SK-N-SH (cell line): ENCODE measurements at places on chromosomes 11 and 22. TPM values are rescaled to one million over a fixed set of nuclear protein-coding genes. Genes with fewer than 3 reads are reported as not detected.
A peak's percentile ranks its signal among the peaks of the same experiment; 100 is the strongest.

- no peak for DNase-seq
Observed at GRCh38 chr11:5591613-5592012, 4.8 kb upstream of the TRIM6 start.

DNA sequence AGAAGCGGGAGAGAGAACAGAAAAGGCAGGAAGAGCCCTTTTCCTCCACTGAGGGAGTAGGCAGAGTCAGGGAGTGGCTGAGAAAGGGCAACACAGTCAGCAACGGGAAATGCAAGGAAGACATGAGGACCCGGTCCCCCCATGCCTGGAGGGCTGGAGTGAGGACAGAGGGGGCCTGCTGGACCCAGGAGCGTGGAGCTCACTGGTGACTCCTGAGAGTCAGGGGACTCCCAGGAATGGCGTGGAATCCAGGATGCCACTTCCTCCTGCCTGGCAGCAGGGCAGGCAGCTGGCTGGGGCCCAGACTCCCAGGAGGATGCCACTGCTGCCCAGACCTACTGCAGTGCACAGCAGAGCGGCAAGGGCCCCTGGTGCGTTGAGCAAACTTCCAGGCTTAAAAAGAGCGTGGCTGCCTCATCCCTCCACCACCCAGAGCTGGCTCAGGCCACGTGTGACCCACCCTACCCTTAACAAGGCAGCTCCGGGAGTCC, 11.3 kb downstream of the C11orf21 start:
- DNase-seq, result no peak

DNA sequence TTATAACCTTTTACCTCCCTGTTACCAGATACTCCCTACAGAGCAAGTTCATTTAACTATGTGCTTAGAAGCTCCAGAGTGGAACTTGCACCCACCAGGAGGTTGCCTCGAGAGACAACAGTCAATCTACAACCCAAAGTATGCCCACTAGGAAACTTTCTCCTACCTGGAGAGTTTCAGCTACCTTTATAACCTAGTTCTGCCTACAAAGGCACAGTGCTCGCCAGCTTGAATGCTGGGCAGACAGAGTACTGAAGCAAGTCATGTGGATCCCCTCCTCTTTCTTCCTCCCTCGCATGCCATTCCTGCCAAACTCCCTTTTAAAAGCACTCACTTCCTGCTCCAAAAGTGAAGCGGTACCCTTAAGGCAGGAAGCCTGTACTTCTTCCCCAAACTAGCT, 258.9 kb downstream of the SWAP70 start:
- no peak for DNase-seq

- no peak for DNase-seq
Observed at GRCh38 chr22:50117168-50117762, 27.5 kb downstream of the MOV10L1 start.

- no peak for DNase-seq
Observed at GRCh38 chr22:35638001-35638400, 10.2 kb upstream of the APOL6 start.

GRCh38 chr11:112460141-112460540, 199.5 kb upstream of the PLET1 start:
- no peak for DNase-seq

DNA sequence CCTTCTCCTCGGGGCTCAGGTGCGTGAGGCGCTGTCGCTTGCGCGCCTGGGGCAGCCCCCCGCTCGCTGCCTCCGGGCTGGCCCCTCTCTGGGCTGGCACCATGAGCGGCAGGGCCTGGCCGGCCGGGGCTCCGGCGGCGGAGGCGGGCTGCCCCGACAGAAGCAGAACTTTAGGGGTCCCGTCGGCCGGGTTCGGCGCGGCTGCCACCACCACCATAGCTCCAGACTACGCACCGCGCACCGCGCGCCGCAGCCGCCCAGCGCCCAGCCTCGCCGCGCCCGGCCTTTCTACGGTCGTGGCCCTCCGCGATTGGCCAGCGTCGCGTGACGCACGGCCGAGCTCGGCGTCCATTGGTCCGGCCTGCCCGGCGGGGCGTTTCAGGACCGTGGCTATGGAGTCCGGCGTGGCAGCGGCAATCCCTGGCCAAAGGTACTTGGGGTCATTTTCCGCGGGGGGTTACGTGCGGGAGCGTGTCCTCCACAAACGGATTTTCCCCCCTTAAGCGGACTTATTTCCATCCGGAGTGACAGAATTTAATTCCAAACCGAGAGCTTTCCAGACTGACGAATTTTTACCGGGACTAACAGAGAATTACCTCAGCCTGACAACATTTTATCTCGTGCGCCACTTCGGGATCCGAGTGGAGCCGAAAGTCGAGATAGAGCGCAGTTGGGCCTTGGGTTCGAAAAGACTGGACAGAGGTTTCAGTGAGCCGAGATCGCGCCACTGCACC, at the start of gene XBP1:
Gene XBP1, minus strand, starts transcription at position 262 of the 734 bp plus-strand sequence.
- DNase-seq, result peak; percentile 98

DNA sequence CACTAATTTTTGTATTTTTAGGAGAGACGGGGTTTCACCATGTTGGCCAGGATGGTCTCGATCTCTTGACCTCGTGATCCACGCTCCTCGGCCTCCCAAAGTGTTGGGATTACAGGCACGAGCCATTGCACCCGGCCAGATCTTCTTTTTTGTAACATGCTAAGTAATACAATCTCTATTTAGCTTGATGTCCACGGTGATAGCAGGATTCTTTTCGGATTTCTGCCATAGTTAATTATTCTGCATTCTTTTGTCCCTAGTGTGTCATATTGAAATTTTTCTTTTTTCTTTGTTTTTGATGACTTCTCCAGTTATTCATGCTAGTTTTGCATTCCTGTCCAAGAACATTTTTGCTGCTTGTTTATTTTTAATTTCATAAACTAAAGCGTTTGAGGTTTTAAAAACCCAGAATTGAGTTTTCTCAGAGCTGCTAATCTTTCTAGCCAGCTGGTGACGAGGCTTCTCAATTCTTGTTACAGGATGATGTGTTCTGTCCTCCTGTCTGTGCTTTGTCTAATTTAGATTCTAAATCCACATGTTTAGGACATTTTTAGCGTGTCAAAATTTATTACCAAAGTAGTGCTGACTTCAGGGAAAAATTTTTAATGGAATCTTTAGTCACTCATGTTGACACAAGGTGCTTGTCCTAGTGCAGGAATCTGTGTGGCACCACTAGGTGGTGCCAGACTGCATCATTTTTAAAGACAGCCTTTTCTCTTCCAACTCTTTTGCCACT, 21.8 kb downstream of the NF2 start:
- DNase-seq, result peak; percentile 49

DNA sequence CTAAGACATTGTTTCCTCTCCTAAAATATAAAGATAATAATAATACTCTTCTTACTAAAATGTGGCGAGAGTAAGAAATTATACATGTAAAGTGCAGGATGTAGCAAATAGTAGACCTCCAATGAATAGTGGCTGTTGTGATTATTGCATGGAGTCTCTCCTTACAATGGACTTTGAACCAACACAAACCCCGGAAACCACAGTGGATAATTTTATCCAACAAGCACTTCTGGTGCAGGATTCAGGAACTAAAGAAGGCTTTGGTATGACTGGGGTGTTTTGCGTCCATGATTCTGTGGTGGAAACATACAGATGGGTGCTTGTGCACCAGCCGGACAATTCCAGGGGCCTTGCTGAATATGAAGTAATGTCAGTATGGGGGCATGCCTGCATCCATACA, 146.4 kb upstream of the UBASH3B start:
- DNase-seq, result no peak

DNA sequence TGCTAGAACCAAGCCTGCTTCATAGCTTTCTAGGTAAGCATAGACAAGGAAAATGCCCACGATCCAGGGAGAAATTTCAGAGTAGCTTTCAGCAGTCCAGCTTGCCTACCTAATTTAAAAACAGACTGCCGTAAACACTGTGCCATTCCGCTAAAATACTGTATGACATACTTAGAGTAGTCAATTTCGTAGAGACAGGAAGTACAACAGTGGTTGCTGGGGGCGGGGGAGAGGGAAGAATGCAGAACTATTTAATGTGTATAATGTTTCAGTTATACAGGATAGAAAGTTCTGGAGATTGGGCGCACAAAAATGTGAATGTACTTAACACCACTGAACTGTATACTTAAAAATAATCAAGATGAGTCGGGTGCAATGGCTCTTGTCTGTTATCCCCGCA, 56.7 kb downstream of the C11orf58 start:
- no peak for DNase-seq

DNA sequence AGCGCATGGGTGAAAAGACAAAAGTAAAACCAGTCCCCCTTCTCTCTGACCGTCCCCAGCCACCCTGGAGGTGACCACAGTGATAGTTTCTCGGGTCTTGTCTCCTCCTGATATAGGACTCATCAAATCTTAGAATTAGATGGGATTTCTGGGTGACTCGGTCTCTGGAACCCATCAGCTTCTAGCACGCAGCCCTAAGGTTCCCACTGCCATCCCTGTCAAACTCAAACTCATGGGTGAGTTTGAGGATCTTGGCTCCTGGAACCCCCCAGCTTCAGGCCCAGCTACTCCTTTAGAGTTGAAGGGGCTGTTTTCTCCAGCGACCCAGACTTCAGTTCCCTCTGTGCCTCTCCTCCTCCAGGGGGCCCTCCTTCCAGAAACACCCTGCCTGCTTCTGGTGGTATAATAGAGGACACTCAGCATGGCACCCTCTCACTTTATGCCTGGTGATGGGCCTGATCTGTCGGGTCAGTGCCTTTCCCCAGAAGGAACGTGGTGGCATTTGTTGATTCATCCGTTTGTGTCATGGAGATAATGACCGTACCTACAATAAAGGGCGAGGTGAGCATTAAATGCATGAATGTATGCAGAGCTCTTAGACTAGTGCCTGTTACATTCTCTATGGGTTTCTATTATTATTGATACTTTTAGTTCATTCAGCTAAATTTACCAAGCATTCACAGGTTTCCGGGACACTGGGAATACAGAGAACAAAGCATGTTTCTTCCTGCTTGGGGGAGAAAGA, 31.7 kb downstream of the MCM5 start:
- DNase-seq, result no peak

DNA sequence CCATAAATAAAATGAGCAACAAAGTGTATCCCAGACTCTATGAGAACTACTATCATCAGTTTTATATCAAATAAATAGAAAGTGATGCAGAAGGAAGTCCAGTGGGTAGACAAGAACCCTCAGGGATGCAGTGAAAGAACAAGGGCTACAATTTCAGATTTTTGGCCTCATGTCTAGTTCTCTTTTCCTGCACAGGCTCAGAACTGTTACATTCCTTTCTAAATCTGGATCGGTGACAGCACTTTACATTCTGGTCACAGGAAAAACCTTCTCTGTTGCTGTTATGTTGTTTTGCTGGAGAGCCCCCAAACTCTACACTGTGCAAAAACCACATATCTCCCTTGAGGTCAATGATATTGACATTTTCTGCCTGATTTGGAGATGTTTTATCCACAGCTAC, 108.8 kb upstream of the ANO5 start:
- no peak for DNase-seq

- no peak for DNase-seq
Observed at GRCh38 chr22:27571463-27572277, 229.9 kb downstream of the MN1 start.

DNA sequence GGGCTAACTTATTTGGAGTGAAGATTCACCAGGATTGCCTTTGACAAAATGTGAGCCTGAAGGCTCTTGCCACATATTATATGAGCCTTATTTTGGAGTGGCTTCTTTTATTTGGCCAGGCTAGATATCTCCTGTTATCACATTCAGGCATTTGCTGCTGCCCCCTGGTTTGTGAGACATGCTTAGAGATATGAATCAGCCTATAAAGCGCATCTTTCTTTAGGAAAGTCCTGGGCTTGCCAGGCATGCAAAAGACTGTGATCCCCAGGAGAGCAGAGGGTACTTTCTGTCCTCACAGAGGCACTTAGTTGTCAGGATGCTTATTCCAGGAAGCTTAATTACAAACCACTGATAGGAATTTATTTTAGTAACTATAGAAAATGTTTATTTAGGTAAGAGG, 333.3 kb downstream of the FAT3 start:
- peak; percentile 7 for DNase-seq

DNA sequence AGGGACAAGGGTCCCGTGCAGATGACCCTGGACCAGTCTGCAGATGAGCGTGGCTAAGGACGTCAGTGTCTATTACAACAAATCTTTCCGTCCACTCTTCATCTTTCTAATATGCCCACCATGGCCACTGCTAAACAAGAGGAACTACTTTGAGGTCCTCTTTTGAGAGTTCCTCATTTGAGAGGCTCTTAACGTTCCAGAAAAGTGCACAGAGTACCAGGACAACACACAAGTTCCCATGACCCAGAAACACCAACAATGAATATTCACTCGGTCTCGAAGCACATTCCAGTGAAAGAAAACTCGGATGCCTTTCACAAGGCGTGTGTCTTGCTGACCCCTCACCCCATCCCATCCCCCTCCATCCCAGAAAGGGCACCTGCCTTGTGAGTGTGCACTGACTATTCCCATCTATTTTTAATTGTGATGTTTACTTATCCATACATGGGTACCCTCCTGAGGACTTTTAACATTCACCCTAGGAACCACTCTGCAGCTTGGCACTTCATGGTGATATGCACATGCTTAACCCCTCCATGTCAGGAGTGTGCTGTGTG, 157.0 kb downstream of the SHANK2 start:
- DNase-seq, result no peak

GRCh38 chr22:32607086-32607485, 132.5 kb downstream of the FBXO7 start:
- DNase-seq, result no peak

DNA sequence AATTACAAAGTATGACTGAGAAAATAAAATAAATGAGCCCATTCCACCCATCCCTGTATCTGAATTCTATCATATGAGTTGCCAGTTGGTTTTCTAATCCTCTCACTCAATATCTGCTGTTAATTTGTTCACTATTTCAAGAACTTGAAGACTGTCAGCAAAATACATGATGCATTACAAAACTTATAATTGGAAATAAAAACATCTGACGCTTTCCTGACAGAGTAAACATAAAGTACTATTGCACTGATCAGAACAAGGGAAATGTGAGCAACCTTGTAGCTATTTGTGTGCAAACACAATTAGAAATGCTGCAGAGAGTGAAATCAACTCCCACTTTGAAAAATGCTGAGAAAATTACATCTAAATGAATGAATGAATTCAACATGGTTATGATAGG, 97.1 kb downstream of the MPPED2 start:
- DNase-seq, result no peak

- DNase-seq, result no peak
Observed at GRCh38 chr22:46620588-46621242, 529 bp downstream of the GRAMD4 start.

- no peak for DNase-seq
Observed at GRCh38 chr11:35082321-35083180, 56.4 kb upstream of the CD44 start.

DNA sequence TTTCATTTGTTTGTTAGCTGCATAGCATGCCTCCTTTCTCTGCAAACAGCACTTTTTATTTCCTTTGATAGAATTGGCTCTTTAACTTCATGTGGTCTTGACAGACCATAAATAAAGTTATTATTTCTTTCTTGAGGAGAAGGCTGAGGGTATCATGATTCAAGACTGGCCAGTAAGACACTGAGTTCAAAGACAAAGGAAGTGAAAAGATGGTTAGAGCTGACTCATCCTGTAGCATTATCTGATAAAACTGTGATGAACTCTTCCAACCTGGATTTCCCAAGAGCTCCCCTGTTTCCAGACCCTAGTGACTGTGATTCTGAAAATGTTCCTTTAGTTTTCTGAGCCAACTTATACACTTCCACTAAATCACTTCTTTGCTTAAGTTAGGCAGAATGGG, 179.3 kb upstream of the FAT3 start:
- DNase-seq, result no peak

- no peak for DNase-seq
Observed at GRCh38 chr22:44918166-44918924, 91.5 kb downstream of the PHF21B start.

Gene MS4A2
- polyA plus RNA-seq, result not detected in 2 replicates

Gene DEUP1
- polyA plus RNA-seq, result not detected in 2 replicates

Gene PRG3
- not detected in 2 replicates for polyA plus RNA-seq

Gene CAVIN3
- 21.5 and 23.5 TPM in 2 replicates for polyA plus RNA-seq

Gene IL17REL
- not detected in 2 replicates for polyA plus RNA-seq

Gene FOLR2
- not detected in 2 replicates for polyA plus RNA-seq

Gene GPHA2
- not detected in 2 replicates for polyA plus RNA-seq
